ENCODE measurements at places on chromosomes 4 and X.

DNA sequence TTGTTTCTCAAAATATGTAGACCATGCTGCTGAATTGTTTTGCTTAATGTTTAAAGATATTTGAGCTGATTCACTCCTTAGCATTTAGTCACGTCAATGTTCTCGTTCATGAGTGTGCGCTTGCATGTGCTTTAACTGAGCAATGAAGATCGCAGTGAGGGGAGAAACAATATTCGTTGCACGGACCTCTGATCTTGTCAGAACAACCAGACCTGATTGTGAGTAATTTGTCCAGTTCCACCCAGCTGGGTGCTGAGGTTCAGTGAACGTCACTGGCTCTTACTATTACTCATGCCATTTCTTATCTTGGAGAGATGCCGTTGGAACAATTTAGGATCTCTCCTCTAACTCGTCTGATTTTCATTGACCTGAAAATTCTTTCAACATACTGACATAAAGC is 15.0 kb upstream of the PRKX start:
- no peak for DNase-seq

DNA sequence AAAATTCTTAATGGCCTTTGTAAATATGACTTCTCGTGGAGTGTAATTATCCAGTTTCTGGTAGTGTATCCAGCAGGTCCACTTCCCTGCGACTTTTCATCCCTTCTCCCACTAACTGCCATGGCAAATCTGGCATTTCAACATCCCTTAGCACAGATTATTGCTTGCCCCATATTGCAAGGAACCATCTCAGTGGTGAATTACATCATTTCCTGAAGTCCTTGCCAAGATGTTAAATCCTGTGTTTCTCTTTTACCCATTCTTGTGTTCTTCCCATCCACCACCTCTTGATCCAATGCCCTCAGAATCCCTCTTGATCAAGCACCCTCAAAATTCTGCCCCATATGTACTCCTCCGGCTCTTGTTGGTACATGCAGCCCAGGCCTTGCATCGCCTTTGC is 88.1 kb upstream of the ZNF81 start:
- no peak for DNase-seq

- no peak for DNase-seq
Observed at GRCh38 chrX:65644621-65645289, 22.7 kb upstream of the MSN start.

DNA sequence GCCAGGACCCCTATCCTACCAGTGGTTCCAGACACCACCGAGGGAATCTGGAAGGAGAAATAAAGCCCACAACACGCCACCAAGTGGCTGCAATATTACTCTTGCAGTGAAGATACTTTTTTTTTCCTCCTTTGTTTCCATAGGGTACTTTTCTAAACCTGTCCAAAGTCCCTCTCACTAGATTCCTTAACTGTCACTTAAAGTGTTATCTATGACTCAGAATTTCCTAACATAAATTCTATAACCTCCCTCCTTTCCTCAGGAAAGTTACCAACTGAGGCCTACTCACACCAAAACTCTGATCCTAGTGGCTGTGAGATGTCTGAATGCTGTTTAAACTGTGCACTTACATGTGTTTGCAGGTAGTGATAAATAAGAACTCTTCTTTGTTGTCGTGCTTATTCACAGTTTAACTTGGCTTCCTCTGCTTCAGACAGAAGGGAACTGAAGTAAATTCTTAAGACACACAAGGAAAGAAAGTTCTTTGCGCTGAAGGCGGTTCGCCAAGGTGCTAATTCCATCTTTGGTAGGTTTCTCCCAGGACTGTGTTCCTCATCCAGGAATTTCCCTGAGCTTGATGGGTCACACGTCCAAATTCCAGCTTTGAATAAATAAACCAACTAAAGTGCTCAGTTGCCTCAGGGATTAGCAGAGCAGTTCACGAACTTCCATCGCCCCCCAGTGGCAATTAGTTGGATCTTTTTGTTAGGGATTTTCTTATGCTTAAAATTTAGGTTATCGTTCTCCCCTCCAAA is 10.7 kb upstream of the HCCS start:
- DNase-seq: no peak

- DNase-seq: no peak
Observed at GRCh38 chrX:17511556-17511955, 136.6 kb downstream of the NHS start.

DNA sequence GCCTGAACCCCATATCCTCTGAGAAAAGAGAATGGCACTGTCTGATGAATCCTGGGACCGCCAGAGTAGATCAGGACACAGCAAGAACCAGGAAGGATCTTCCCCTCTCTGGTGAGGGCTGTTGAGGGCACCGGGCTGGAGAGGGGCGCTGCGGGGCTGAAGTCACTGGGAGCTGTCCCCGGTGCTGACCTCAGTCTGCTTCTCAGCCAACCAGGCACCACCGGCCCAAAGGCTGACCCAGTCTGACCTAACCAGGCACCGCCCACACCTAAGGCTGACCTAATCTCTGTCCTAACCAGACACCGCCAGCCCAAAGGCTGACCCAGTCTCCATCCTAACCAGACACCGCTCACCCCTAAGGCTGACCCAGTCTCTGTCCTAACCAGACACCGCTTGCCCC is 82.8 kb downstream of the CPZ start:
- no peak for DNase-seq

- no peak for DNase-seq
Observed at GRCh38 chrX:153739754-153740486, 15.3 kb downstream of the ABCD1 start.

GRCh38 chr4:158750379-158750778 is 18.4 kb upstream of the FNIP2 start:
- DNase-seq: no peak

DNA sequence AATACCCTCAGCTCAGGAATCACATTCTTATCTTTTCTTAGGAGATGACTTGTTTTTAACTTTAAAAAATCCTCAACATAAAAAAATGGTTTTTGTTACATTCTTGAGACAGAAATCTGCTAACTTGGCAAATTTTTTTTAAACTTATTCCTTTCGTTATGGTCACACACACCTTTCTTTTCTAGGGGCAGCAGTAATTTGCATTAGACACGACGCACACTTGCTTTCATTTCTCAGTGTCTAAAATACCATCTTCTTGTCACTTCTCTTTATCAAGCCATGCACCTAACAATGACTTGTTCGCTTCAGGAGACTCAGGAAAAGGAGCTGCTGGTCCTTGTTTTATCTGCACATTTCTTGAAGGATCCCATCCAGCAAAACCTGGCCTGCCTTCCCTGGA is 112.6 kb upstream of the TBL1X start:
- no peak for DNase-seq

DNA sequence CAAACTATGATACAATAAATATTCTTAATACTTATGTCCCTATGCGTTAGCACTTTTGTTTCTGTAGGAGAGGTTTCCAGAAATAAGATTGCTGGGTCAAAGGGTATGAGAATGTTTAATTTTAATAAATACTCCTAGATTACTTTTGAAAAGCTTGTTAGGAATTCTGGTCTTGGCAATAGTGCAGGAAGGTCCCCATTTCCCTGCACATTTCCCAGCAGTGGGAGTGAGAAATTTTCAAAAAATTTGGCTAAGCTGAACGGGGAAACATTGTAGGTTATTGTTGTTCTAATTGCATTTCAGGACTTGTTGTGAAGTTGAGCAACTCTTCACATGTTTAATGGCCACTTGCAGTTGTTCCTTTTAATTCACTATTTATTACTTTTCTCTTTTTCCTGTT is 27.1 kb downstream of the IGFBP7 start:
- DNase-seq: no peak

DNA sequence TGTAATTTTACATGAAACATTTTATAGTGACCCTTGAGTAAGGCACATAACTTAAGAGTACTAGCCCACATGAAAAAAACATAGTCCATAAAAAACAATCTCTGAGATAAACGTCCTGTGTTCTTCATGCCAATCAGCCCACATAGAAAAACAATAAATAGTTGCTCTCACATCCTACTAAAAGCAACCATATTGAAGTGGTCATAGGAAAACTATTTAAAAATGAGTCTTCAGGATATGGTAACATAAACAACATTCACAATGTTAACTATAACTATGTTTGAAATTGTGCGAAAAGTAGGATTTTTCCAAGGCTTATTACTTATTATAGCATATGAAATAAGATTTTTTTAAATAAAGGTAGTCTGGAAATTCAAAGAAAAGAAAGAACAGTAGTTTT is 77.1 kb upstream of the EPHA5 start:
- no peak for DNase-seq

DNA sequence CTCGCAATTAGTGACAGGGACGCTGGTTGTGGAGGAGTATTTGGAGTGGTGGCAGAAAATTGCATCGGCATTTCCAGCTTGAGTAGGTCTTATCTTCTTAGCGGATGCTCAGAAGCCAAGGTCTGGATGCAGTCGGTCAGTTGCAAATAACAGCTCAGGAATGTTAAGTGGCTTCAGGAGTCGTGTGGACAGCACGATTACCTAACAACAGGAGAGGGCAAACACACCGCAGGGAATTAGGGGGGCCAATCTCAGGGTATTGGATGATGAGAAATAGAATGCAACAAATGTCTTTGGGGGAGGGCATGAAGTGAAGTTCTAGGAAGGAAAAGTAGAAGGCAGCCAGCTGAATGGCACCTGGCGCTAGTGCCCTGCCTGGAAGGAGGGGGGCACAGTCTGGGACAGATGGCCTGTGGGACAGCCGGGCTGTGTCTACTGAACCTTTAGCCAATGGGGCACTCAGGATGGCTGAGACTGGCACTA is 11.8 kb downstream of the RASL11B start:
- DNase-seq: no peak

DNA sequence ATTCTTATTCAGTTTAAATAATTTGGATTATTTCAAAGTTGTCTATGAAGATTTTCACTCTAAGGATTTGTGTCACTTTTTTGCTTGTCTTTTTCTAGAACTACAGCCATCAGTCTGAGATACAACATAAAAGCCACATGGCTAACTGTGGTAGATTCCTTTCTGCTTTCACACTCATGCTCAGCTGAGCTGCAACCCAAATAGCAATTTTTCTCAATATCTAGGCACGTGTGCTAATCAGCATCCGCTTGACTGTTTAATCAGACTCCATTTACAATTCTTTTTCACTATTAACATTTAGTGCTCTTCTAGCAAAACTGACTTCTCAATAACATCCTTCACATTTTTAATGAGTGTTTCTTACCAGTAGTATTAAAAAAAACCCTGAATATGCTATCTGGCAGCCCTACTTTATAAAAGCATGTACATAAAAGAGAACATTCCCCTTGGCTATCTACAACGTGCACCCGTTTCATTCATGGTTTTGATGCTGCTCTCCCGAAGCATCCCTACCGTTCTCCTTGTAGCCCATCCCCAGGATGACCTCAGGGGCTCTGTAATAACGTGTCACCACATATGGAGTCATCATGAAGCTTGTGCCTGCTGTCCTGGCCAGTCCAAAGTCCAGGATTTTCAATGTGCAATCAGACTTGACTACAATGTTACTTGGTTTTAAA is 259.2 kb downstream of the MAPK10 start:
- DNase-seq: no peak

GRCh38 chr4:142267101-142267500 is 579.0 kb downstream of the INPP4B start:
- no peak for DNase-seq

DNA sequence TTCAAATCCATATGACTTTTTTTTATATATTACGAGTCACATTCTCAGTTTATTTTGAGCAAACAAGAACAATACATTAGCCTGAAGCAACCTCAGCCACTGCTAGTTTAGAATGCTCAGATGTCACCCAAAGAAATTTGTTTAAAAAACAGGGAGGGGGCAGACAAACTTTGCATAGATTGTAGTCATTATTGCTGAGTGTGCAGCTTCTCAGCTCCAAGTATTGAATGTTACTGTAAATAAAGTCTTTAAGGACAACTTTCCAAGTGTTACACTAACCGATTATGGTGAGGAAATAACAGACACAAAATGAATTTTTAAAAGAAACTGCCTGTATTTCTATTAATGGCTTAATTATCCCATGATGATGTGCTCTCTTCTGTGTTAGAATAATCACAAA is 519.5 kb upstream of the GALNT7 start:
- no peak for DNase-seq

- no peak for DNase-seq
Observed at GRCh38 chrX:121592884-121593283, 545.5 kb downstream of the GLUD2 start.
